Breast epithelium (tissue), 4 donors: ENCODE measurements at places on chromosomes 4 and X.

GRCh38 chr4:73211968-73212367, 46.6 kb downstream of the ANKRD17 start:
- no peak for DNase-seq

DNA sequence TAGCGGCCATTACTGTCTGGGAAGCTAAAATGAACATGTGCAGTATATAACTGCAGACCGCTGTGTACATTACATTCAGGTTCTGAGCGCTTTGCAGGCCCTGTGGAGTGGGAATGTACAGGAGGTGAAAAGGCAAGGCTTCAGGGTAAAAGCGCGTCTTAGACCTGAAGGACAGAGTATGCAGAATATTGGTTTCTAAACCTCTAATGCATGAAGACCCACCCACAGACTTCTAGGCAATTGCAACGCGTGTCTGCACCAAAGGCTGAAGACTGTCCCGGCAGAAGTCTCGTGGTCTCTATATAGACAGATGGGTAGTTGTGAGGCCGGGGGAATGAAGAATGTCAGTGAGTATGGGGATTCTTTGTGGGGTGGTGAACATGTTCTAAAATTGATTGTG, 5.4 kb downstream of the MAP7D2 start:
- no peak for DNase-seq

DNA sequence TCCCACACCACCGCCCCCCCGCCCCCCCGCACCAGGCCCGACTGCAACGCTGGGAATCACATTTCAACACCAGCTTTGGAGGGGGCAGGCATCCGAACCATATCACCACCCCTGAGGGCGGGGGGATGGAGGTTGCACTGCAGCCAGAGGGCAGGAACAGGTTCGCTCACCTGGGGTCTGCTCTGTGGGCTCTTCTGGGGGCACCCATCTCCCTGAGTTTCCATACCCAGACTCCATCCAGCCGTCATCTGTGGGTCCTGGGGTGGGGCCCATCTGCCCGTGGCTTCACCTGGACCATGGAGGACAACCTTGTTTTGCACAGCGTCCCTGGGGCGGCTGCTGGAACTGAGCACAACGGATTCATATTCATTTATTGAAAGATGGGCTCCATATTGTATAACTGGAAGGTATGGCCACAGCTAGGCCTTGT, 6.9 kb downstream of the PSAPL1 start:
- DNase-seq, result no peak

- no peak for DNase-seq
Observed at GRCh38 chr4:103753868-103754653, 34.3 kb upstream of the TACR3 start.

GRCh38 chrX:46573892-46574773, 568 bp downstream of the CHST7 start:
- DNase-seq, result no peak

DNA sequence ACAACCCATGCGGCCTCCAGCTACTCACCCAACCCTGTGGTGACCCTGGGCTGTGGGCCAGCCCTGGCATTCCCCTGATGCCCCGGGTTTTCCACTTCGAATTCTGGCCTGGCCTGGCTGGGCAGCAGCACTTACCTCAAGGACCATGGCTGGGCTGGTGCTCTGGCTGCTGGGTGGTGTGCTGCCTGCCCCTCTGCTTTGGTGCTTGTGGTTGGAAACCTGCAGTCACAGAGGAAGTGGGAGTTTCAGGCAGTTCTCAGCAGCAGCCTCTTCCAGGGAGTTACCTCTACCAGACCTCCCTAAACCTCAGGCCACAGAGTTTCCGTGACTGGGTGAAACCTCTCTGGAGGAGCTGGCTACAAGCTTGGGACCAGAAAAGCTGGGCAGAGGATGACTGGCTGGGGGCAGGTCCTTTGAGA, at the start of gene CXCR3:
TSS of gene CXCR3 (minus strand) at position 209 of the 419 bp plus-strand sequence. CDS start at position 147, 62 bp downstream.
- no peak for DNase-seq

DNA sequence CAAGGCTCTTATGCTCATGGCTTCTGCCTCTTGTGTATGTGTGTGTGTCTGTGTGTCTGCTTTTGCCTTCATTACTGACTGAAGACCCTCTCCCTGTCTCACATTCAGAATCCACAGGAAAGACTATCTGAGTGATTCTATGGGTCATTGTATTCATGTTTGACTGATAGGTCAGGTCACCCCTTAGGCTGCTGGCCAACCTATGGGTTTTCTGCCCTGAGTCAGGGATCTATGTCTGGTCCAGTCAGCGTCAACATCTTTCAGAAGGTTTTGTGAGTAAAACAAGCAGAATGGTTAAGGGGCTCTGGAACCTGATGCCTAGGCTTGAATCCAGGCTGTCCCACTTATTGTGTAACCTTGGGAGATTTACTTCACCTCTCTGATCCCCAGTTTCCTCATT, 30.5 kb downstream of the NHSL2 start:
- DNase-seq, result no peak

GRCh38 chrX:75096331-75096730, 59.8 kb downstream of the ABCB7 start:
- DNase-seq, result no peak

- no peak for DNase-seq
Observed at GRCh38 chrX:31658360-31658759, 586.5 kb upstream of the FTHL17 start.

DNA sequence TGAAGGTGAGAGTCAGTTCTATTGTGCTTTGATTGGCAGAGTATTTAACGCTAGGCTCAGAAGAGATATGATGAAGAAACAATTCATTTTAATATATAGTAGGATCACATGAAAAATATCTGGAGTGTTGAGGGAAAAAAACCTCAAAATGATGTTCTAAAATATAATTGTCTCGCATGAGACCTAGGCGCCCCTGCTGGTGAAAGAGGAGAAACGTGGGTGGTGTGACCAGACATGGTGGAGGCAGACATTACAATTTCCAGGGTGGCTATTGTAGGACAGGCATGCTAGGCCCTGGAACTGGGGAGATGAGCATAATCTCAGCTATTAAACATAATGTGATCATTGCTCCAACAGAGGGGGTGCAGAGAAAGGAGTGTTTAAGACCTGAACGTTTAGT, 210.0 kb downstream of the HS3ST1 start:
- no peak for DNase-seq

GRCh38 chrX:132474544-132475248, 14.1 kb downstream of the MBNL3 start:
- DNase-seq, result no peak

DNA sequence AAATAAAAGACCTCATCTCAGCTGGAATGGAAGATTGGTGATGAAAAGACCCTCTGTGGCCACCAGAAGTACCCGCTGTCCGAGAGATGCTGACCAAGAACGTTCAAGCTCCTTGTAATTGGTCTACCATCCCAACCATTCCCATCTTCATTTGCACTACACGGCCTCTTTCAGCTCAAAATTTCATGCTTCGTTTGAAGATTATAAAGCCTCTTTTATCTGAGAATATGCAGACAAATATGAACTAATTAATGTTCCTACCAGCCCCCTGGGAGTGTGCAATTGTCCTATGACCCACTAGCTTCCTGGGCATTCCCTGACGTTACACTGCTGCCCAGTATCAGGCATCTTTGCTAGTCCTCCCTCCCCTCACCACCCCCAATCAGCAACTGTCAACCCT, 583.7 kb downstream of the MID1IP1 start:
- DNase-seq, result no peak

DNA sequence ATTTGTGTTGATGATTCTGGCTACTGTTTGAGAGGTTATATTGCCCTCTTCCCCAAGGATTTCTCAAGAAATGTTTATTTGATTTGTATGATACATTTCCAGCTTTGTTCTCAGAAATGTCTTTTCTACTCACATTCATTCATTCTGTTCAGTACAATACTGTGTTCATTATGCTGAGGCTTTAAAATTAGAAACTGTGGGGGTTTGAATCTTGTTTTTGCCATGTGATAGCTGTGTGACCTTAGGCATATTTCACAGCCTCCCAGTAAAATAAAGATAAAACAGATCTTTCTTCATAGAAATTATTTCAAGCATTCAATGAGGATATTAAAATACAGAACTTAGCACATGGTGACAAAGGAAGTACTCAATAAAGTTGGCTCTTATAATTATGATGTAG, 123.9 kb downstream of the DMD start:
- DNase-seq, result no peak

DNA sequence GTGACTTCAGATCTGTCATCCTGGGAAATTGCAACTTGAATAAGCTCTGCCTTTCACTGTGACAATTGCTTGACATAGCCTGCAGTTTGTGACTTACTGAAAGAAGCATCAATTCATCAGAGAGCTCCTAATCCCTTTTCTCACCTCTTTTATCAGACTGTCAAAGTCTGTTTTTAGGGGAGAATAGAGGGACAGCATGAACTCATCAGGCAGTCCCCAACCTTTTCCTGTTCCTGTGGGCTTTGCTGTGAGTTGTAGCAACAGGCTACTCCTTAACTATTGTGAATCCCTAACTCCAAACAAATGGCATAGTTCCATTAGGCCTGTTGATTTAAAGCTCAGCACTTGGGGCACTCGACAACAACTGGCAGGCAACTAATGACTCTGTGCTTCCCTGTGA, 64.9 kb downstream of the DOCK11 start:
- DNase-seq, result no peak

- no peak for DNase-seq
Observed at GRCh38 chrX:29148511-29148910, 561.3 kb downstream of the IL1RAPL1 start.

DNA sequence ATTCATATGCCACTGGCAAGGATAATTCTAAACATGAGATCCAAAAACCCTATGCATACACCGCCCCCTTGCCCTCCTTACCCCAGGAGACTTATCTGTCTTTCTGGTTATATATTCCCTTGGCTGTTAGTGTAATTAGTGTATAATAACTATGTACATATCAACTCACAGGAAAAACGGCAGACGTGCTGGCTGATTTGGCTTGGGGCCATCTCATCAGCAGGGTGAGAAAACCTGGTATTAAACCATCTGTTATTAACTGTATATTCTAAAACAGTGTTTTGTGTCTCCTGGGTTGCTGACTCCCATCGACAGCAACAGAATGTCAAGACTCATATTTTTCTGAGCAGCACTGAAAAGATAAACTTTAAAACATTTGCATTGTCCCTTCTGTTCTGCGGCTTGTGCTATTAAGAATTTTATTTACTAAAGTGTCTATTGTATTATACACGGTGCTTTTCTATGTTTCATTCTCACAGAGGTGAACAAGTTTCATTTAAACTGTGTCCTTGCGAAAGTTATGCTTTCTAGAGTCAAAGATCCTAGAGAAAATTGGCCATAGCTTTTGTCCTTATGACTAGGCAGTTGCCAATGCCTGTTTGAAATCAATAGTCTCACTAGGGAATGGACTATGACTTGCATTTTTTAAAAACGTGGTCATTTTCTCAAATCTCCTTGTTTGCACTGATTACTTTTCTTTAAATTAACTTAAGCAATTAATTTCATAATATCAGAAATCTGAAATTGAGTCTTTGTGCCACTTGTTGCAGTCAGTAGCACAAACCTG, 211.5 kb upstream of the MID1 start:
- no peak for DNase-seq

DNA sequence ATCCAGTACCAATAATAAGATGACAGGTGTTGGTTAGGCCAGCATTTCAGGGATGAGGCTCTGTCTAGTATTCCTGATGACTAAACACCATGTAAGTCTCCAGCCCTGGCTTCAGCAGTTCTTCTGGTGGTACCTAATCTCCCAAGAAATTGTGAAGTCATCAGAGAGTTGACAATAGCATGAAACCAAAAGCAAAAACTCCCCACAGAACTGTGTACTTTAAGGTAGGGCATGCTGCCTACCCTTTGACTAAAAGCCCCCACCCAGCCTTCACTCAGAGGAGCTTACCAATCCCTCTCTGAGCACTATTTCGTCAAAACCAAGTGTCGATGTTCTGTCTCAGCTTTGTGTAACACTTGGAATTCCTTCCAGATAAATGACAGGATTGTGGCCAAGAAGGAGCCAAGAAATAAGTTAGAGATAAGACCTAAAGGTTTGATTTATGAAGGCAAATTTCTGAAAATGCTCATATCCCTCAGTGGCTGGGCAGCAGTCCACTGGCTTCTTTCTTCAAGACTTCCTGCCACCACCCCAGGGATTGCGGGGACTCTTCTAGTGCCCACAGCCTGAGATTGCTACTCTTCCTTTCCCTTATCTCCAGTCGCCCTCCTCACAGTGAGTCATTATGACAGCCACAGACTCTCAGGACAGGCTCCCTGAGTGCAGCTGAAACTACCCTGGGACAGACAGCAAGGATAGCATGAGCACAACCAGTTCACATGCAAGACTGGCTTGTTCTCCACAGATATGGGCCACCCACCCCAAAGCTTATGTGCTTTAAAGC, 67.3 kb upstream of the LHFPL1 start:
- no peak for DNase-seq

DNA sequence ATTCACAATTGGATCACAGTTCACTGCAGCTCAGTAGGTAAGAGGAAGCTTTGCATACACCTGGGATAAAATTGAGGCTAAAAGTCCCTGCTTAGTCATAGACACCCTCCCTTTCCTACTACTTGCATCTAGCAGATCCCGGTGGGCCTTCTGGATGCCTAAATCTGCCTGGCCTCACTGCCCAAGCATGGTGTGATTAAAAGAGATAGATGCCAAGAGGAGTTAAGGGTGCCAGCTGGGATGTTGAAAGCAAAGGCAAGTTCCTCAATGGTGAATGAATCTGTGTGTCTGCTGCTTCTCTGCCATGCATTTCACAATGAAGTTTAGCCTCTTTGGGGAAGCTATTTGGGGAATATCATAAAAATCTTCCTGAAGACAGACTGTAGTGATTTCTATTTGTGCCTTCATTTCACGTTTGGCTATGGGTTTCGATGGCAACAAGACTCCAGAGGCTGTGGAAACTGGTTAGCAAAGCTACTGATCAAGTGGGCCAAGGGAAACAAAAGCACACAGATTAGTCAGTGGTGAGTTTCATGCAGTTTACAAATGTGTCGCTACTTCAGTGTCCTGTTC, 534.0 kb downstream of the ANKRD50 start:
- no peak for DNase-seq

GRCh38 chr4:75921910-75922309, 18.9 kb downstream of the NAAA start:
- DNase-seq, result no peak

GRCh38 chrX:46704767-46705386, 54.0 kb downstream of the SLC9A7 start:
- no peak for DNase-seq

DNA sequence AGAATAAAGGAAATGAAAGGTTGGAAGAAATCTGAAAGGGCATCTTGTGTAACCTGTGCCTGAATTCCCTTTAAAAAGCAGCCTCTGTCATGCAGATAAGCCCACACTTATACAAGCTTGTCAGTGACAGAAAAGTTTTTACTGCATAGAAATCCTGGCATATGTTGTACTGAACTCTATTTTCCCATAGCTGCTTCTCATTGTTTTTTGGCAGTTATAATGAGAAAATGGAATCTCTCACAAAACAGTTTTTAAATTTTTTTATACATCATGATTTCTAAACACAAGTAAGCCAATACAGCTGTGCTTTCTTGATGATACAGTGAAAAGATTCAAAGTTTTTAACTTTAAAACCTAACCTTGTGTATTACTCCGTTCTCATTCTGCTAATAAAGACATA, 511.4 kb upstream of the ARX start:
- no peak for DNase-seq

DNA sequence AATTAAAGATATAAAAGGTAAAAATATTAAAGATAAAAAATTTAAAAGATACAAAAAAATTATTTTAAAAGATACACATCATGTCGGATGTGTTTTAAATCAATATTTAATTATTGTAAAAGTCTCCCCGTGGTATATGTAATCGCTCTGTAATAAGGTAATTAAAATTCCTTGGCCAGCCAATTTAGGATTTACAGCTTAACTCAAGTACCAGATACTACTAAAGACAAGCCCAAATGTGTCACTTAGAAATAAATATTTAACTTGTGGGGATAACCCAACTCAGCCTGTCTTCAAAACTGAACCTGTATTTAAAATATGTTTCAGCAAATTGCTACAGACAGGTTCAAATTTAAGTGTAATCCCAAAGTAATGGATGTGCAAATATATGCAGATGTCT, 56.0 kb downstream of the GPR82 start:
- DNase-seq, result no peak
